ENCODE measurements at places on chromosomes 5 and 9. TPM values are rescaled to one million over a fixed set of nuclear protein-coding genes. Genes with fewer than 3 reads are reported as not detected.

- no peaks in the 10 kb centered on the region for H3K27me3 ChIP-seq
- H3K36me3 ChIP-seq, result no peaks in the 10 kb centered on the region
- H3K4me1 ChIP-seq, result no peaks in the 10 kb centered on the region
- DNase-seq, result no peak
These were observed 76.6 kb upstream of the ACTBL2 start for GRCh38 chr5:57559110-57559635.

GRCh38 chr9:83935276-83935935, 14.2 kb upstream of the KIF27 start:
- peak; percentile 67 for DNase-seq
- no peak overlapping the region for H3K4me3 ChIP-seq
- no peaks in the 10 kb centered on the region for H3K27me3 ChIP-seq
- peak overlapping the region; percentile 67 for H3K27ac ChIP-seq
- no peaks in the 10 kb centered on the region for H3K36me3 ChIP-seq

TERT gene
- total RNA-seq, result 3.6 TPM

DNA sequence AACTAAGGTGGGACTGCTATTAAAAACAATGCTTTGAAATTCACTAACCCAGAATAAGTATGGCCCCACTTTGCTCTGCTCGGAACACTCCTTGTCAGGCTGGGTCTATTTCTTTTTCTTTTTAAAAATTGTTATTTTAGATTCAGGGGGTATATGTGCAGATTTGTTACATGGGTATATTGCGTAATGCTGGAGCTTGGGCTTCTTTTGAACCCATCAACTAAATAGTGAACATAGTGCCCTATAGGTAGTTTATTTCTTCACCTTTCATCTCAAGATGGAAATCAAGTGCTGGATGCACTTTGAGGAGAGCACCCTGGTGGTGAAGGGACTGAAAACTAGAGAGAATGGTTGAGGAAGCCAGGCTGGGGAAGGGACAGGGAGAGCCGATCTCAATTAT, 51.0 kb downstream of the GLRA1 start:
- H3K4me1 ChIP-seq, result no peaks in the 10 kb centered on the region
- DNase-seq, result no peak
- H3K4me3 ChIP-seq, result no peak overlapping the region
- no peak overlapping the region for H3K27ac ChIP-seq

FCN2 gene
- not detected for total RNA-seq

DNA sequence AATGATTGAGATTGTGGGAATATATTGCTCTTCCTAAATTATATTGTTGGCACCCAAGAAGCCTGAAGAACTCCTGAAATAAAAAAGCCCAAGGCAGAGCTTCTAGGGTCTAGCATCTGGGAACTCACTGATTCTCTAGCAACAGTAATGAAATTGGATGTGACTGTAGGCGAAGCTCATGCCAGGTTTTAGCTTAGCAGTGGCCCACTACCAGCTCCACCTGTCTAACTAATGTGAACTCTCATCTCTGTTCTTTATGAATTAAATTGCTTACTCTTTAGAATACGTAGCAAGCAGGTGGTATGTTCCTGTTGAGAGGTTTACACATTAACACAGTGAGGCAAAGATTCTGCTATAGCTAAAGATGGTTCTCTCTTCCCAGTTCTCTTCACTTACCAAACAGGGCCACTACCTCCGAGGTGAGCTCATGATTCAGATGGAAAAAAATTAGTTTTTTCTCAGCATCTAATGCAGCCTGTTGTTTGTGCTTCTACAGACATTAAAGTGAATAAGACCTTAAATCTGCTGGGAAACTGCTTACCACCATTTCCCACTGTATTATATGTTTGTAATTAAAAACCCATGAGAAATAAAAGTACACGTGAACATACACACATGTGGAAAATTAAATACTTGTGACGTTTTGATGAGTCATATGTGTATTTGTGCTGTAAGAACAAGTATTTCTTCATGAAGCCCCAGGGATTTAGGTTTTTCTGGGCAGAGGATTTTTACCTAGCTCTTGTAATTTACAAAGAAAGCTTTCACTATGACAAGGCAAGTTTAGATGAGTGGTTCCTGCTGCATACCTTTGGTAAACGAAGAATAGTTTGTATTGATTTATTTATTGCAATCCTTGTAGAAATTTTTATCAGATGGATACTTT, 360.1 kb downstream of the KDM4C start:
- H3K36me3 ChIP-seq, result no peaks in the 10 kb centered on the region
- no peak overlapping the region for H3K4me3 ChIP-seq
- no peaks in the 10 kb centered on the region for H3K4me1 ChIP-seq
- no peak for DNase-seq
- no peaks in the 10 kb centered on the region for H3K27me3 ChIP-seq
- no peak overlapping the region for H3K27ac ChIP-seq

ZNF354C gene
- total RNA-seq, result 5.7 TPM

DNA sequence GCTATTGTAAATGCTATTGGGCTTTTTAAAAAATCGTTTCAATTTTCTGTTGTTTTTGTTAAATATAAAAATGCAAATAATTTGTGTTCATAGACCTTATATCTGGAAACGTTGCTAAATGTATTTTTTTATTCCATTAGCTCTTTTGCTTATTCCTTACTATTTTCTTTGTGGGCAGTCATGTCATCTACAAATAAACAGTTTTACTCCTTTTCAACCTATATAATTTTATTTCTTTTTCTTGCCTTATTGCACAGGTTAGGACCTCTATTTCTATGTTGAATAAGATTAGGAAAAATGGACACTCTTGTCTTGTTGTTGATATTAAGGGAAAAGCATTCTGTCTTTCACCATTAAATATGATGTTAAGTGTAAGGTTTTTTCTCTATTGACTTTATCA, 348.8 kb downstream of the CWC27 start:
- H3K4me3 ChIP-seq, result no peak overlapping the region
- H3K27me3 ChIP-seq, result no peaks in the 10 kb centered on the region
- DNase-seq, result no peak
- no peaks in the 10 kb centered on the region for H3K4me1 ChIP-seq
- H3K27ac ChIP-seq, result no peak overlapping the region

GRCh38 chr9:14263707-14264483, 50.0 kb downstream of the NFIB start:
- no peak for DNase-seq
- peak overlapping the region; percentile 4 for H3K27ac ChIP-seq
- no peak overlapping the region for H3K4me3 ChIP-seq
- no peaks in the 10 kb centered on the region for H3K4me1 ChIP-seq
- no peaks in the 10 kb centered on the region for H3K27me3 ChIP-seq

- DNase-seq, result no peak
- H3K4me3 ChIP-seq, result no peak overlapping the region
- H3K27me3 ChIP-seq, result no peaks in the 10 kb centered on the region
- H3K4me1 ChIP-seq, result no peaks in the 10 kb centered on the region
- no peak overlapping the region for H3K27ac ChIP-seq
These were observed 120.1 kb upstream of the ZNF608 start for GRCh38 chr5:124866355-124867136.

DNA sequence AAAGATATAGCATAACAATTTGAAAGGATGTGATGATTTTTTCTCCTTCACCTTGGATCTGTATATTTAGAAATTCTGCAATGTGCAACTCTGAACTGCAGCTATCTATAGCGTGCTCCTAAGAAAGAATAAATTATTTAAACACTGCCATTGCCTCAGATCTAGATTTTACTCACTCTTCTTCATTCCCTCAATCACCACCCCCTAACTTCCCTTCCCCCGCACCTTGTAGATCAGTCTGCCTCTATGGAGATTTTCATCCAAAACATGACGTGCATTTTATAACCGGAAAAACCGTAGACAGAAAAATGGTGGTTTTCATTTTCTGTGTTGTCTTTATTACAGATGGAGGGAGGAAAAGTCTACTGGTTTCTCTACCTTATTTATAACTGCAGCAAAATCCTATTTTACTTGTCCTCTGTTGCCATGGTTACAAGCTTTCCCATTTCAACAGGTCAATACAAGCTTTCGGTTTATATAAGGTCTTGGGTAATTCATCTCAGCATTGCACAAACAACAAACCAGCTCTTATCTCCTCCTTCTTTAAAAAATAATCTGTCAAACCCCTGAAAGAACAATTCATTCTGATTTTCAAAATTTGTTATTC, 480.0 kb downstream of the TAF11L14 start:
- no peaks in the 10 kb centered on the region for H3K36me3 ChIP-seq
- H3K27me3 ChIP-seq, result no peaks in the 10 kb centered on the region
- H3K4me1 ChIP-seq, result no peaks in the 10 kb centered on the region
- no peak overlapping the region for H3K27ac ChIP-seq
- DNase-seq, result no peak

- peaks cover 9% of the 10 kb centered on the region for H3K4me1 ChIP-seq
- no peaks in the 10 kb centered on the region for H3K36me3 ChIP-seq
- H3K27me3 ChIP-seq, result no peaks in the 10 kb centered on the region
- no peak for DNase-seq
- no peak overlapping the region for H3K27ac ChIP-seq
- H3K4me3 ChIP-seq, result no peak overlapping the region
These were observed 195.7 kb downstream of the CDK5RAP2 start for GRCh38 chr9:120383999-120384924.

DNA sequence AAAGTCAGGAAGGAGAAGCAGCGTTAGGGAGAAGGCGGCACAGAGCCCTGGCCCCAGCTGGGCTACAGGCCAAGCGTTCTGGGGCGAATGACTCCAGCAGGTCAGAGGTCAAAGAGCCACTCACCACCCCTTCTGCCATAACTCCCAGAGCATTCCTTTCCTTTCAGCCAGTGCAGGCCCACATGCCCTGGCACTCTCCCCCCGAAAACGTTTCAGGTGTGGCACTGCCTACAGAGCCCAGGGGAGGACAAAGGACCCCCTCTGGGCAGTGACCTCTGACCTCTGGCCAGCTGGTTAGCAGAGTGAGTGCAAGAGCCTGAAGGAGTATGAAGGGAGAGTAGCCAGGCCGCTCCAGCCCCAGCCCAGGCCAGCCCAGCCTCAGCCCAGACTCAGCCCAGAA, 4.9 kb downstream of the ABCA2 start:
- H3K27ac ChIP-seq, result no peak overlapping the region
- no peaks in the 10 kb centered on the region for H3K27me3 ChIP-seq
- H3K4me3 ChIP-seq, result no peak overlapping the region

DNA sequence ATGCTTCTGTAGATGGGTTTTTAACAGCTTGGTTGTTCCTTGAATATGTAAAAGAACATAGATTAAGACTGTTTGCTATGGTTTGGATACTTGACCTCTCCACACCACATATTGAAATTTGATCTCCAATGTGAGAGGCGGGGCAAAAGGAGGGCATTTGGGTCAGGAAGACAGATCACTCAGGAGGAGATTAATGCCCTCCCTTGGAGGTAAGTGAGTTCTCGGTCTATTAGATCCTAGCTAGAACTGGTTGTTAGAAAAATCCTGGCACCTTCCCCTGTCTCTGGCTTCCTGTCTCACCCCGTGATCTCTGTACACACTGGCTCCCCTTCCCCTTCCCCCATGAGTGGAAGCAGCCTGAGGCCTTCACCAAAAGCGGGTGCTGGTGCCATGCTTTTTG, 281.1 kb upstream of the ANKRD55 start:
- H3K27ac ChIP-seq, result no peak overlapping the region
- H3K4me3 ChIP-seq, result no peak overlapping the region
- DNase-seq, result no peak
- no peaks in the 10 kb centered on the region for H3K4me1 ChIP-seq

ADCY2 gene
- total RNA-seq, result 5.2 TPM

- H3K27me3 ChIP-seq, result no peaks in the 10 kb centered on the region
- no peaks in the 10 kb centered on the region for H3K4me1 ChIP-seq
- no peak overlapping the region for H3K27ac ChIP-seq
- H3K36me3 ChIP-seq, result no peaks in the 10 kb centered on the region
- H3K4me3 ChIP-seq, result no peak overlapping the region
- no peak for DNase-seq
These were observed 43.8 kb upstream of the CTSL start for GRCh38 chr9:87682085-87682484.

- H3K4me3 ChIP-seq, result no peak overlapping the region
- H3K27ac ChIP-seq, result no peak overlapping the region
- H3K36me3 ChIP-seq, result no peaks in the 10 kb centered on the region
- DNase-seq, result no peak
These were observed 40.5 kb downstream of the ANKDD1B start for GRCh38 chr5:75651575-75652238.

DNA sequence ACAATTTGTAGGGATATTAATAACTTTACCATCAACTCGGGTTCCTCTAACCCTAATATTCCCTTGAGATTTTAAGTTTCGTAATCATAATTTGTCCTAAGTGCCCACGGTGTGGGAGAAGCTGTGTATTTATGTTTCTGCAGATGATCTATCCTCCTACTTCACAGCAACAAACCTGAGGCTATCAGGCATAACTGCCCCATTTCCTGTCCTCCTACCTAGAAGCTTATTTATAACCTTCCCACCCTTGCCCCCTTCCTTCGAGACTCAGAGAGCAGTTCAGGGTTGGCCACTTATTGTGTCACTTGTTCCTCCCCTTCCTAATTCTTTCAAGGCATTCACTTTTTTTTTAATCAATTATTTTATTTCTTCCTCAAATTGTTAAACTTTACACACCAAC, 29.6 kb upstream of the LCP2 start:
- no peaks in the 10 kb centered on the region for H3K27me3 ChIP-seq
- DNase-seq, result no peak
- H3K4me1 ChIP-seq, result no peaks in the 10 kb centered on the region
- no peaks in the 10 kb centered on the region for H3K36me3 ChIP-seq
- H3K27ac ChIP-seq, result no peak overlapping the region

DNA sequence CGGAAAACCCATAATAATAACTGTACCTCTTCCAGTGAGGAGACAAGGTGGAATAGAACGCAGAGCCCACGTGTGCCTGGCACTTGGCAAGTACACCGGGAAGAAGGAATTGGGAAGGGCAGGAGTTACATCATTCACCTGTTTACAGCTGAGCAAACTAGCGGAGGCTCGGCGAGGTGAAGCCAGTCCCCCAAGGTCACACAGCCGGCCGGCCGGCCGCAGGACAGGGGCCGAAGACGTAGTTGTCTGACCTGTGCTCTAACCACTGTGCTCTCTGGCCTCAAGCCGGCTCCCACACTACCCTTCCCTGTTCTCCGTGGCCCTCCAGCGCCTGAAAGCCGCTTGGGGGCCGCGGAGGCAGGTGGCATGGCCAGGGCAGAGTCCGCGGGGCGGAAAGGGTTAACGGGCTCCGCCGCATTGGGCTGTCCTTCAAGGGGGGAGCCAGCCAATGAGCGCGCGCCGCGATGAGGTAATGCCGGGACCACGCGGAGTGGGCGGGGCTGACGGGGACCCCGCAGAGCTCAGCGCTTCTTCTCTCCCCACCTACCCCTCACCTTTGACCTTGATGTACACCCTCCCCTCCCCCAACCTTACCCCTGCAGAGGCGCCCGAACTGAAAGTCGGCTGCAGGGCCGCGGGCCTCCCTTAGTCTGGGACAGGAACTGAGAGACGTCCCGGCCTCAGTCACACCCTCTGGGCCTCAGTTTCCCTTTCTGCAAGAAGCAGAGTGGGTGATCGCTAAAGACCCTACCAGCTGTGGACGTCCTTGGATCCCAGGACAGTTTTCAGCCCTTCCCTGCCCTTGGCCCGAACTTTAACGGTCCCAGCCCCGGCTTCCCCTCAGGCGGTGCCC, 125.1 kb downstream of the C9orf50 start:
- peak overlapping the region; percentile 99 for H3K27ac ChIP-seq
- no peaks in the 10 kb centered on the region for H3K27me3 ChIP-seq
- DNase-seq, result peak; percentile 93
- H3K4me3 ChIP-seq, result peak overlapping the region; percentile 29
- no peaks in the 10 kb centered on the region for H3K36me3 ChIP-seq

SV2C gene
- 0.28 TPM for total RNA-seq

SPINK7 gene
- not detected for total RNA-seq

- no peak overlapping the region for H3K27ac ChIP-seq
- no peaks in the 10 kb centered on the region for H3K27me3 ChIP-seq
- H3K4me3 ChIP-seq, result no peak overlapping the region
- no peaks in the 10 kb centered on the region for H3K36me3 ChIP-seq
- no peaks in the 10 kb centered on the region for H3K4me1 ChIP-seq
These were observed 8.8 kb upstream of the ADGRV1 start for GRCh38 chr5:90549729-90550275.
